ENCODE measurements at places on chromosomes 11 and 22.

GRCh38 chr22:42365111-42365865 is 66.9 kb downstream of the NFAM1 start:
- peak; percentile 42 for DNase-seq

DNA sequence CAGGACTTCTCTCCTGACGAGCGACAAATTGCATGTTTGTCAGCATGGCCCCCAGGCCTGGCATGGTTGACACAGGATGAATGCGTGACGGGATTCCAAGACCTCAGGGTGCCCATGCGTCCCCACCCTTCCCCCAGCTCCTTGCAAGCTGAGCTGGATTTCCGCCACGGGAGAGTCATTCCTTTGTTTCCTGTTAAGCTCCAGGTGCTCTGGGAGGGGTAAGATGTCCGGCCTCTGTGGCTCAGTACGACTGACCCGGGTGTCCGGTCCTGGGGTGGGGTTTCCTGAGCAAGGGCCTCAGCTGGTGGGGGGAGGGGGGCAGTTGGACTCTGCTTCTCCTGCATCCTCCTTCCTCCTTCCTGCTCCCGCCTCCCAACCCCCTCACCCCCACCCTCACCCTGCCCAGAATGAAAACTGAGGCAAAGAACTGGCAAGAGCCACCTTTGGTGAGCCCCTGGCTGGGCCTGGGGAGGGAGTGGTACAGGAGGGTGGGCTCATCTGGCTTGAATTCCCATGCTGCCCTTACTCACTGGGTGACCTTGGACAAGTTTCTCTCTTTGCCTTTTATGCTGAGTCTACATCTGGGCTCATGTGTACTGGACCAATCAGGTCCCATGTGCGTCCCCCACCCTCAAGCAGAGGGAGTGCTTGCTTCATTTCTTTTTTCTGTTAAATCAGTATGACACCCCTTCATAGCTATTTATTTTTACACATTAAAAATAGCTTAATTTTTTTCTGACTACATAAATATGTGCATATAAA is 2.5 kb downstream of the CDC42EP2 start:
- DNase-seq = peak; percentile 84

GRCh38 chr11:64456509-64457320 is 97.8 kb downstream of the RPS6KA4 start:
- DNase-seq = no peak

GRCh38 chr11:19208959-19209546 is 7.3 kb upstream of the CSRP3 start:
- DNase-seq = no peak

DNA sequence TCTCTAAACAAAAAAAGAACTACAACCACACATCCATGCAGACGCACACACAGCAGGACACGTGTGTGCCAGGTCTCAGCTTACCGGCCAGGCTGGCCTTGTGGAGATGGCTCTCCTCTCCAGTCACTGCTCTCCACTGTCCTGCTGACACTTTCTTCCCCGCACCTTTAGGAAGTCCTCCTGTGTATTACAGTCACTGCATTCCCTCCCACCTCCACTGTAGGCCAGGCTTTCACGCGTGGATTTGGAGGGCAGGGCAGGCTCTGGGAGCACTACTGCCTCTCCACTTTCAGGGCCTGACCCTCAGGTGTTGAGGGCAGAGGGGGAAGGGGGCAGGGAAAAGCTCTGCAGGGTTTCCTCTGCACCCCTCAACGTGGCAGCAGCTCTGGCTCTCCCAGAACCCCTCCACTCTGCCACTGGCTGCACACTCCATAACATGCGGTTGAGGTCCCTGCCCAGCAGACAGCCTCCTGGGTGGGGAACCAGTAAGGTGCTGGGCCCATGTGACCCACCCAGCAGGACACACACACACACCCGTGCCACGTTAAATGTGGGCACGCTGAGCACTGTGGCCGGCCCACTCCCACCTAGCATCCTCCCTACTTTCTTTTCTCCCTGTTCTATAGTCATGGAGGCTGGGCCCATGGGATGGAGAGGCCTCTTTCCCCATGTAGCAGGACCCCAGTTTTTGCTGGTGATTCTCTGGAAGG is 107.0 kb upstream of the PITPNB start:
- DNase-seq = no peak

DNA sequence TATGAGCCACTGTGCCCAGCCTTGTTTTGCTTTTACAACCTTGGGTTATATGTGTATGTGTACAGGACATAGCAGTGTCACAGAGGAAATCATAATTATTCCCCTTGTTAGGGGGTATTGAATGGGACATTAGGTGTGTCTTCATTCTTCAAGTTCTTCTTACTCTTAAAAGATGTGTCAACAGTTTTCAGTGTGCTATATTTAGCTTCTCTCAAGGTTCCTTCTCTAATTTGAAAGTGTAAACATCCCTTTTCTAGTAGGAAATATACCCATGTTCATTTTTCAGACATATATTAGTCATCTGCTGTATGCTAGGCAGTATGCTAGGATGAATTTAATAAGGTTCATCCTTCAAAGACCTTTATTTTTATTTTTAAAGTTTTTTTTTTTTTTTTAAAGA is 17.1 kb downstream of the PCF11 start:
- DNase-seq = no peak

DNA sequence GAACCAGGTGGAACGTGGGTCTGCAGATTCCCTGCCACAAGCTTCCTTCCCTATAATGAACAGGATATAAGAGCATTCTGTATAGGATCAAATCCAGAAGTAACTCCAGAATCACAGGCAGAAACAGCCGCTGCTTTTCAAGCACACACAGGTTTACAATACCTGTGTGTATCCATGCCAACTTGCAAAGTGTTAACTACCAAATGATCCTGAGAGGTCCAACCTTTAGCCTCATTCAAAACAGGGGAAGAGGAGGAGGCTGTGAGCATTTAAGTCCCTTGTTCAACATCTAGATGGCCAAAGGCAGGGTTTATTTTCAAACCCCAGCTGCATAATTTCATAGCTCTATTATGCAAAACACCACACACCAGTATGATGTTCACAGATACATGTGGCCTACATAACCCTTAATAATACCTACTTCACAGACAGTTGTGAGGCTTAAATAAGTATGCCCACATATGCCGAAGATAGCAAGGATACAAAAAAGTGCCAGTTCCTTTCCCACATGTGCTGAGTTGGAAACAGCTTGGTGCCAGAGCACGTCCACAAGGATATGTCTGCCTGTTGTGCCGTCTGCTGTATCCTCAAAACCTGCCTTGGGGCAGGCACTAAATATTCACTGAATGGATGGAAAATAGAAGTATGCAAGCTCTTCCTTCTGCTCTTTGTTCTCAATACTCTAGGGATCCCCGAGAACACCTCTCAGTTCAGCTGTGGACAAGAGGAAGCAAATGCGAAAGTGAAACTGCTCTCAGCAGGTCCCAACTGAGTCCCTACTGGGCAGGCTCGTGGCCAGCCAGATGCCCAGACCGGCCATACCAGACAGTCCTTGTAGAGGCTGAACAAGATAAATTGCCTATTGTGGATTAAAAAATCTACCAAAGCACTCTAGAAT is 66.8 kb downstream of the LARGE1 start:
- peak; percentile 84 for DNase-seq

DNA sequence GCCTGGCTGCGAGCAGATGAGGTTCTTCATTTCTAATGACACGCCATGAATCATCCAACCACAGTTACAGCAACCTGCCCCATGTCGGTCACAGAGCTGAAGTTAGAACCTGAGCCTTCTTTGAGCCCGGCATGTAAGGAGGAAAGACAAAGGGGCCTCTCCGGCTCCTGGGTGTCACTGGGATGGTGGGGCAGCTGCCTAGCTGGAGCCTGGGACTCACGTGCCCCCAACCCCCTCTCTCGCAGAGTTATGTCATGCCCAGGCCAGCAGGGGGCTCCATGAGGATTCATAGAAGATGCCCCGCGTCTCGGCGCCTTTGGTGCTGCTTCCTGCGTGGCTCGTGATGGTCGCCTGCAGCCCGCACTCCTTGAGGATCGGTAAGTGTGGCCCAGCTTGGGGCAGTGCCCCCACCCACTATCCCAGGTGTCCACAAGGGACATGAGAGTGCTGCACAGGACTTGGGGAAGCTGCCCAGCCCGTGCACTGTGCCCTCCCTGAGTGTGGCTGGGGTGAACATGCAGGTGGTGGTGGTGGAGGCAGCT is 148.5 kb downstream of the GRIK4 start:
- DNase-seq = peak; percentile 25

- DNase-seq = no peak
Measured at GRCh38 chr22:46788441-46789172, 26.2 kb downstream of the TBC1D22A start.

- no peak for DNase-seq
Measured at GRCh38 chr22:39947220-39948216, 12.7 kb upstream of the TMA7B start.

GRCh38 chr11:7964873-7965272 is 374 bp downstream of the NLRP10 start:
- DNase-seq = no peak

DNA sequence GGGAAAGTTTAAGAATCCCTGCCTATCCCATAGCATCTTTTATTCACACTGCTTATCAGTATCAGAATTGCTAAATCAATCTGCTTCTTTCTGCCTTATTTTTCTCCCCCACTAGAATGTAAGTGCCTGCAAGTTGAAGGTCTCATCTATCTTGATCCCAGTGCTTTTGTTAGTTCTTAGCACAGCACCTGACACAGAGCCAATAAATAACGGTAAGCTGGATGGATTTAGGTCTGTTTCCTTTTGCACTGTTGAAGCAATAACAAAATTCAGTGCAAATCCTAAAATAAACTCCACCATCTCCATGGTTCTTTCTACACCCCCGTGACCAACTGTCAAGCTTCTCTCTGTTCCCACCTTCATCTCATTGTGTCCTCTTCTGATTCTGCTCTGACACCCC is 36.7 kb upstream of the CD44 start:
- DNase-seq = no peak

DNA sequence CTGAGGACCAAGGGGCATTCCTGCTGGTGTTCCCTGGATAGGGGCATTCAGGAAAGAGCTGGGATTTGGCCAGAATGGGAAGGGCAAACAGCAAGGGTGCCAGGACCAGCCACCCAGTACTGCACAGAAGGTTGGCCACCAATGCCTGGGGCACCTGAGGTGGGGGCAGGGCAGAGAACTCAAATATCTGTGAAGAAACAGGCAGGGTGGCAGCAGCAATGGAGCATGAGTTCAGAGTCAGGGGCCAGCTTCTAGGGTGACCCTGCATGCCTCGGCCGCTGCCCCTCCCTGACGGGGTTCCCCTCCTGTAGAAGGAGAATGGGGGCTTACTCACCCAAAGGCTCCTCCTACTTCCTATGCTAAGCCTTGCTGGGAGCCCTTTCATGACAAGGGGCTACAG is 79.3 kb upstream of the SHANK2 start:
- DNase-seq = no peak

DNA sequence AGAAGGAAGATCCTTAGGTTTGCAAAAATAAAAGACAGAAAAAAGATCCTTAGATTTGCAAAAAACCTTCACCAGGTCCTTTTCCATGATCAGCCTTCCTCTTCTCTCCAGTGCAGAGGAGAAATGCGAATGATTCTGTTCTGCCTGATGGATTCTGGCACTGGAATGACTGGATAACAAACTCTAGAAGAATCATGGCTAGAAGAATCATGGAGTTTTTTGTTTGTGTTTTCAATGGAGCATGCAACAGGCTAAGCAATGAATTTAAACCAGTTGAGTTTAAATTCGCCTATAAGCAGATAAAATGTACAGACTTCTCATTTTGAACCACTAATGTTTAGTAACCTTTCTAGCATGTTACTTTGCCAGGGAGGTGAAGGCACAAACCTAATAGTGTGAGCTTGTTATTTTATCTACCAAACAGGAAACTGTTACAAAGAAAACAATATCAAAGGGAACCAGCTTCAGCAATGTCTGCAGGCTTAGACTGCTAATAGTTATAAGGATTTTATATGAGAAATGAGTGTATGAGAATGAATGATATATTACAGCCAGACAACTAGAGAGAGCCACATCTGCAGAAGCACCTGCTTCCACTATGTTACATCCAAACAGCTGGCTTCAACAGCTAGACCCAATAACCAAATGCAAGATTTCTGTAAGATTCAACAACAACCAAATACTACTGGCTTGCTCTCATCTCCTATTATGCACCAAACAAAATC is 64.7 kb upstream of the APOA1 start:
- no peak for DNase-seq

DNA sequence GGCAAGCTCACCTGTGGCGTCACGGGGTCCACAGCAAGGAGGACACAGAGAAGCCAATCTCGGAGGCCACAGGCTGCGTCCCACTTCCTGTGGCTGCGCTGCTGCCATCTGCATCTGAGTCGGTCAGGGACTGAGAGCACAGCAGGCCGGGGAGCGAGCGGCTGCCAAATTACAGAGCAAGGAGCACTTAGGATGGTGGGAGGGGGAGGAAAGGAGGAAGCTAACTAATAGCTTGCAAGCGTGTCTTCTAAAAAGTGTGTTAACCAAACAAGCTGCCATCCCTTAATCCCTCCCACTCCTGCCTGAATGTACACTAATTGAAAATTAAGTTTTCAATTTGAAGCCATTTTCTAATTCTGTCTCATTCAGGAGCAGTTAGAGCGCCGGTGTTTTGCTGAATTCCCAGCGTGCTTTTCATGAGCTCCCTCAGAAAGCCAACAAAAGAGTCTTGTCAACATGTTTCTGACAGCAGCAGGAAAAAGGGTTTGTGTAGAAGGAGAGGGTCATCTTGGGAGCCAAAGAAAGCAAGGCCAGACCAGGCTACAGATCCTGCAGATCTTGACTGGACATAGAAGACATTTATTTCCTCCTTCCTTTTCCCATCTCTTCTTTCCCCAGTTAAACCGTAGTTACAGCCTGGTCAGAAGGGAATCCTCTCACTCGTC is 42.4 kb upstream of the API5 start:
- no peak for DNase-seq

GRCh38 chr11:14934641-14935351 is 37.4 kb downstream of the CALCA start:
- no peak for DNase-seq

Measured in cardiac fibroblast (primary cell).